ENCODE measurements at places on chromosomes 1 and 21. TPM values are rescaled to one million over a fixed set of nuclear protein-coding genes. Genes with fewer than 3 reads are reported as not detected.

ZSCAN20 gene
- total RNA-seq = 5.7 TPM

FMN2 gene
- 3.6 TPM for total RNA-seq

IL12RB2 gene
- total RNA-seq = not detected

C8B gene
- not detected for total RNA-seq

TMEM201 gene
- total RNA-seq = 5.9 TPM

TSPAN2 gene
- total RNA-seq = 10.8 TPM

All from transverse colon (tissue), 4 donors.